Right lobe of liver (tissue), 6 donors: ENCODE measurements at places on chromosomes 16 and 17.

DNA sequence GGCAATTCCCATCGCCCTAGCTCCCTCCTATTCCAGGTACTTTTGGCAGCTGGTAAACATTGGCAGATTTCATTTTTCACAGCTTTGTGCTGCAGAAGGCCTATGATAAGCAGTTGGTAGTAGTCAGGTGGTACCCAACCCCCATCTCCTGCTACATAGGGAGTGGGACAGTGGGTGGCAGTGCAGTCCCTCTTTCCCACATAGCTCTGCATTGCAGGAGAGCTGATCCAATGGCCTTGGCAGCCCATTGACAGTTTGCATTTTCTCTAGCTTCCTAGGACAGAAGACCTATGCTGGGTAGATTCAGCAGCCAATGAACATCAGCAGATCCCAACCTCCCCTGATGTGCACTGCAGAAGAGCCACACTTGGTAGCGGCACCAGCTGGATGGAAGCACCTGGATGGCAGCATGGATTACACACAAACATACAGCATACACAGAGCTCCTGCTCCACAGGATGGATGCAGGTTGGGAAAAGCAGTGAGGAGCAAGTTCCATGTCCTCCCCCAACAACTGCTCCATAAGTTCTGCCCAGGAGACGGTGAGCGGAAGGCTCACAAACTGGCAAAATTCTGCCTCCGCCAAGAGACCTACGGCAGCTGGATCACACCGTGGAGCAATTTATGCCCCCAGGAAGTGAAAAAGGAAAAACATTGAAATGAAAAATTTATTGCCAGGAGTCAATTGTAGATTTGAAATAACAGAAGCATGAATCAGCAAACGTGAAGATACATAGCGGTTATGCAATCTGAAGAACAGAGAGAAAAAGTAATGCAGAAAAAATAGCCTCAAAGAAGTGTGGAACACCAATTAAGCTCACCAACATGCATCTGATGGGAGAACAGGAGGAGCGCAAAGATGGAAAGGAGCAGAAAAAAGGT lies 95.7 kb downstream of the CACNG1 start:
- DNase-seq: no peak

GRCh38 chr16:28324235-28324886 lies 32.0 kb downstream of the SBK1 start:
- DNase-seq: no peak

GRCh38 chr17:28960256-28961061 lies 9.1 kb upstream of the PHF12 start:
- no peak for DNase-seq

DNA sequence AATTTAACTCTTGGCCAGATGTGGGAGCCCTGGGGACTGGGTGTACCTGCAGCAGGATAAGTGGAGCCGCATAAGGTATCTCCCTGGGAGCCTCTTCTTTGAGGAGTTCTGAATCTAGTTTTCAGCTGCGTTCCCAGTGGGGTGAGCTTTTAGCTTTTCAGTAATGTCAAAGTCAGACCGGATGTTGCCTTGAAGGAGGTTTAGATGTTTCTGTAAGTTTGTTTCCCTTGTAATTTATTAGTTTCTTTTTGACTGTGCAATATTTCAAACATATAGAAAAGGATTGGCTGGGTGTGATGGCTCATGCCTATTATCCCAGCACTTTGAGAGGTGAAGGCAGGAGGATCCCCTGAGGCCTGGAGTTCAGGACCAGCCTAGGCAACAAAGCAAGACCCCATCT lies 98.6 kb upstream of the EEF2KMT start:
- no peak for DNase-seq
